ENCODE measurements at places on chromosomes 2 and 18.

DNA sequence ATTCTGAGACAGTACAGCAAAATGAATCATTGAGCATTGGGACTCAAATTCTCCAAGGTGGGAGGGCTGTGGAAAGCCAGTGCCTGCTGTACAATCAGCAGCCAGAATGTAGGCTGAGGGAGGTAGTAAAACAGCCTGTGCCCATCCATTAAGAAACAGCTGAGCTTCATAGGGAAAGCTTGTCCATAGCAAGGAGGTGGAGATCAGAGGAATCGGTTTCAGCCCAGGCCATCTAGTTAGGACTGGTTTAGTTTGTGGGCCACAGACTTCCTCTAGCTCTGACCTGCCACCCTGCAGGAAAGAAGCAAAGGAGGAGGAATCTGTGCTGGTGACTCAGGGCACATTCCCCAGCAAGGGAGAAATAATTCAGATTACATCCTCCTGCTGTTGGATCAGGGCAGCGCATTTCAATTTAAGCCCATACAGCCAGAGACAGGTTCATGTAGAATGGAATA is 333.4 kb downstream of the SETBP1 start:
- no peak for DNase-seq
- H3K27me3 ChIP-seq = no peaks in the 10 kb centered on the region
- H3K36me3 ChIP-seq = no peaks in the 10 kb centered on the region
- H3K27ac ChIP-seq = no peak overlapping the region

DNA sequence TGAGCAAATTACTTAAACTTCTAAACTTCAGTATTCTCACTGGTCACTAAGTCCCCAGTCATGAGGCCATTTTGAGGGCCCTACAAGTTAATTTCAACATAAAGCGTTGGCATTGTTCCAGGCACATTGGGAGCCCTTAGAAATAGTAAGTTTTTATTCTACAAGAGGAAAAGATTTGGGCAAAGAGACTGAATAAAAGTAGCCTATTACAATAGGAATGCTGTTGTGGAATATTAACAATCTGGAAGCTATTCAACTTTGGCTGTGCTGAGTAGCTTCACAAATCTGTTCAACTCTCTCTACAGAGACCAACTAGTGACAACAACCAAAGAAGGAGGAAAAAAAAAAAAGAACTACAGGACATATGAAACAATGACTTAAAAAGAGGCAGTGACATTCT is 1287.5 kb upstream of the NXPH2 start:
- H3K36me3 ChIP-seq = no peaks in the 10 kb centered on the region
- no peak for DNase-seq
- H3K4me1 ChIP-seq = no peaks in the 10 kb centered on the region

DNA sequence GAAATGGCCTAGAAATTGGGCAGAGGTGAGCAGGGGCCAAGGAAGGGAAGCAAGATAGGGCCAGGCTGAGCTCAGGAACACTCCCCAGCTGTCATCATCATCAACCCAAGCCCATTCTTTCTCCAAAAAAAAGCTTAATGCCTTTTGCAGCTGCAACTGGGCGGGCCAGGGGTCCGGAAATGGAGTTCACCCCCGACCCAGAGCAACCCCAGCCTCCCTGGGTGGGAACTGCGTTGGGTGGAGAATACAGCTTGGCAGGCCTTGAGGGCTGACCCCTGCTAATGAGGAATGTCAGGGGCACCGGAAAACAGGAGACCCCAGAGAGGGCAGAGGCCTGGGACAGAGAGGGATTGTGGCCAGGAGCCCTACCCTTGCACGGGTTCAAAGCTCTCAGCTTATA is 64.8 kb downstream of the TNS1 start:
- no peak overlapping the region for H3K27ac ChIP-seq
- DNase-seq = no peak
- peaks cover 4% of the 10 kb centered on the region for H3K27me3 ChIP-seq

DNA sequence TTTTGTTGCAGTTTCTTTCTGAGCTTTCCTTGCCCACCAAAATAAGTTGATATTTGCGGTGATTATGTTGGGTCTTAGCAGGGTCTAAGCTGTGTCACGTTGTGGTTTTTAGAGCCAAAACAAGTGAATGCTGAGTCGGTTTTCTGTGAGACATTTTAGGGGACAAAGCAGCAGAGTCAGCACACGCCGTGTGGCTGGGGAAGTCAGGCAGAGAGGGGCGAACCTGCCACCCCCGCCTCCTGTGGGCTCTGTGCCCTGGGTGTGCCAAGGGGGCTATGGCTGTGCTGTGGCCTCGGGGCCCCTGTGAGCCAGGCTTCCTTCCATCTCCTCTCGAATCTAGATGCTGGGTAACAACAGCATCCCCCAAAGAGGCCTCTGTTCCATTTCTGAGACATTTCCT is 30.8 kb upstream of the TMEM87B start:
- H3K27ac ChIP-seq = no peak overlapping the region
- no peaks in the 10 kb centered on the region for H3K4me1 ChIP-seq
- H3K4me3 ChIP-seq = no peak overlapping the region
- DNase-seq = no peak
- peaks cover 12% of the 10 kb centered on the region for H3K27me3 ChIP-seq

- H3K4me1 ChIP-seq = no peaks in the 10 kb centered on the region
- no peaks in the 10 kb centered on the region for H3K36me3 ChIP-seq
- DNase-seq = no peak
Measured at GRCh38 chr2:194385376-194385775, 1271.7 kb upstream of the SLC39A10 start.

GRCh38 chr2:101329026-101329425 is 20.5 kb upstream of the RNF149 start:
- H3K27me3 ChIP-seq = no peaks in the 10 kb centered on the region
- H3K27ac ChIP-seq = peak overlapping the region; percentile 16
- no peak for DNase-seq
- H3K36me3 ChIP-seq = no peaks in the 10 kb centered on the region
- peaks cover 21% of the 10 kb centered on the region for H3K4me1 ChIP-seq
- no peak overlapping the region for H3K4me3 ChIP-seq

GRCh38 chr2:175571078-175571653 is 389.7 kb upstream of the ATP5MC3 start:
- no peak overlapping the region for H3K4me3 ChIP-seq
- no peak overlapping the region for H3K27ac ChIP-seq
- H3K27me3 ChIP-seq = peaks cover 2% of the 10 kb centered on the region

- no peak for DNase-seq
- H3K27me3 ChIP-seq = no peaks in the 10 kb centered on the region
- H3K27ac ChIP-seq = no peak overlapping the region
- no peaks in the 10 kb centered on the region for H3K36me3 ChIP-seq
Measured at GRCh38 chr2:76288146-76288545, 577.4 kb upstream of the GCFC2 start.

DNA sequence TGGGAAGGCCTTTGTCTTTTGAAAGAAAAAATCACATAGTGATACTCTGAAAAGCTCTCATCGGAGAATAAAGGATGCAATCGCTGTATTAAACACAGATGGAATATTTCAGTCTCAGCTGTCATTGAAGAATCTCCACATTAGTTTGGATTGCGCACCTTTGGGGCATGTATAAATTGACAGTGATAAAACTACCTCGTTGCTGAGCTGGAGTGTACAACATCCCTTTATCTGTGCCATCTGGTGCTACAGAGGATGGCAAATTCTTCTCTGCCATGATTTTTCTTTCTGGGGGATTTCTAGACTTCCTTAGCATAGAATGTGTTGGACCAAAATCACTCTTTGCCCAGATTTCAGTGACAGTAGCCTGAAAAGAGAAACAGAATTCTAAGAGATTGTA is 185.3 kb downstream of the PARD3B start:
- DNase-seq = no peak
- no peak overlapping the region for H3K4me3 ChIP-seq
- H3K36me3 ChIP-seq = no peaks in the 10 kb centered on the region
- no peak overlapping the region for H3K27ac ChIP-seq
- H3K27me3 ChIP-seq = peaks cover 7% of the 10 kb centered on the region

- DNase-seq = no peak
- H3K36me3 ChIP-seq = no peaks in the 10 kb centered on the region
- no peak overlapping the region for H3K27ac ChIP-seq
- no peaks in the 10 kb centered on the region for H3K4me1 ChIP-seq
Measured at GRCh38 chr2:225740086-225740485, 340.6 kb downstream of the NYAP2 start.

GRCh38 chr2:109545828-109546713 is 67.7 kb downstream of the SEPTIN10 start:
- no peak overlapping the region for H3K4me3 ChIP-seq
- H3K27ac ChIP-seq = no peak overlapping the region
- H3K27me3 ChIP-seq = peaks cover 17% of the 10 kb centered on the region
- peak; percentile 19 for DNase-seq

DNA sequence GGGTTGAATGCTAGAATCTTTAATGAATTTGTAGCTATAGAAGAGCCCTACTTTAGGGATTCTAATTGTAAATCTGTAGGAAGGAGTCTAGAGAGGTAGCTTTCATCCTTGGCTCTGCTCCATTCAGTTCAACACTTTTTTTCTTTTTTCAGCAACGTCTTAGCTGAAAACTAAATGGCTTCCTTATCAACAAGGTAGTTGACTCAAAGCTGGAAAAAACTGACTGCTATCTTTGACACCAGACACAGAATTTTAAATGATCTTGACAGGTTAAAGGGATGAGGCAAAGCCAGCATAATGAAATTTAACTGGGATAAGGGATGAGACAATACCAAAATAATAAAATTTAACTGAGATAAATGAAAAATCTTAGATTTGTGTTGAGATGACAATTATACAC is 54.9 kb downstream of the TMEFF2 start:
- no peaks in the 10 kb centered on the region for H3K36me3 ChIP-seq
- no peak for DNase-seq
- H3K4me3 ChIP-seq = no peak overlapping the region
- H3K4me1 ChIP-seq = no peaks in the 10 kb centered on the region
- H3K27ac ChIP-seq = no peak overlapping the region
- peaks cover 5% of the 10 kb centered on the region for H3K27me3 ChIP-seq

DNA sequence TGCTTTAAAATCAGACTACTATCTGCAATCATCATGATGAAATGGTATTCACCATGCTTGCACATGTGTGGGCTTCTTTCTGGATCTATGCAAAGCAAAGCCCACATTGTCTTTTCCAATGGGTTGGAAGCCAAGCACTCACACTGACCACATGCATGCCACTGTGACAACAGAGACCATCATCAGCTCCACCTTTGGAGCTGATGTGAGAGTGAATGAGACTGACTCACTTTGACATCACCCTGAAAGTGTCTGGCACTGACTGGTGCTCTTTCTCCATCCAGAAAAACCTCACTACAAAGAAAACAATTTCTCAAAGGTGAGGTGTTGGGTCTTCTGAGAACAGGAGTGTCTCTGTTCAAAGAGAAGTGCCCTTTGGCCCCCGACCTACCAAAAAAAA is 4.7 kb downstream of the MYO5B start:
- H3K4me3 ChIP-seq = no peak overlapping the region
- peaks cover 7% of the 10 kb centered on the region for H3K4me1 ChIP-seq
- no peak for DNase-seq
- no peaks in the 10 kb centered on the region for H3K36me3 ChIP-seq
- H3K27me3 ChIP-seq = peaks cover 48% of the 10 kb centered on the region

GRCh38 chr2:103809941-103810441 is 1043.9 kb upstream of the POU3F3 start:
- H3K4me1 ChIP-seq = no peaks in the 10 kb centered on the region
- no peaks in the 10 kb centered on the region for H3K36me3 ChIP-seq
- no peak overlapping the region for H3K27ac ChIP-seq
- no peak for DNase-seq
- H3K27me3 ChIP-seq = no peaks in the 10 kb centered on the region

DNA sequence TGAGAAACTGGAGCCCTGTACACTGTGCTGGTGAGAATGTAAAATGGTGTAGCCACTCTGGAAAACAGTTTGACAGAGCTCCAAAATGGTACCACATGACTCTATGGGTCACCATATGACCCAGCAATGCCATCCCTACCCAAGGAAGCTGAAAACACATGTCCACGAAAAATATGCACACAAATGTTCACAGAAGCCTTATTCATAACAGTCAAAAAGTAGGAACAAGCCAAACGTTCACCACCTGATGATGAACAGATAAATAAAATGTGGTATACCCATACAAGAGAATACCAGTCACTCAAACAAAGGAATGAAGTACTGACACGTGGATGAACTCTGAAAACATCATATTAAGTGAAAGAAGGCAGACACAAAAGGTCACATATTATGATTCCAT is 4.6 kb downstream of the AFG3L2 start:
- peaks cover 38% of the 10 kb centered on the region for H3K36me3 ChIP-seq
- H3K27me3 ChIP-seq = no peaks in the 10 kb centered on the region
- H3K4me3 ChIP-seq = no peak overlapping the region
- H3K27ac ChIP-seq = peak overlapping the region; percentile 2
- H3K4me1 ChIP-seq = peaks cover 39% of the 10 kb centered on the region

DNA sequence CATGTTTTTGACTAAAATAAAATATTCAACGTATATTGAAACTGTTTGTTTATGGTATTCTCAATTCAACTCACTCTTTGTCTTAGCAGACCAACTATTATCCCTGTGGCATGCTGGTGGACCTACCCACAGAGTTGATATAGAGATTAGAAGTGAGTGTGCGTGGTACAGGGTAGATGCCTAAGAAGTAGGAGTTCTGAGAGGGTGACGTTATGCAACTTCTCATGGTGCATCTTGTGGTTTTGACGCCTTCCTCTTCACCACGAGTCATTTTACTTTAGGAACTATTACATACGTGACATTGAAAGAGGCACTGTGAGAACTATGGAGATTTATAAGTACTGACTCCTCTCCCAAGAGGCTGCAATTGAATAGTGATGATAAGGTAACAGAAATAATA is 26.6 kb upstream of the NAPG start:
- H3K4me1 ChIP-seq = peaks cover 11% of the 10 kb centered on the region
- no peak overlapping the region for H3K4me3 ChIP-seq
- no peak for DNase-seq

DNA sequence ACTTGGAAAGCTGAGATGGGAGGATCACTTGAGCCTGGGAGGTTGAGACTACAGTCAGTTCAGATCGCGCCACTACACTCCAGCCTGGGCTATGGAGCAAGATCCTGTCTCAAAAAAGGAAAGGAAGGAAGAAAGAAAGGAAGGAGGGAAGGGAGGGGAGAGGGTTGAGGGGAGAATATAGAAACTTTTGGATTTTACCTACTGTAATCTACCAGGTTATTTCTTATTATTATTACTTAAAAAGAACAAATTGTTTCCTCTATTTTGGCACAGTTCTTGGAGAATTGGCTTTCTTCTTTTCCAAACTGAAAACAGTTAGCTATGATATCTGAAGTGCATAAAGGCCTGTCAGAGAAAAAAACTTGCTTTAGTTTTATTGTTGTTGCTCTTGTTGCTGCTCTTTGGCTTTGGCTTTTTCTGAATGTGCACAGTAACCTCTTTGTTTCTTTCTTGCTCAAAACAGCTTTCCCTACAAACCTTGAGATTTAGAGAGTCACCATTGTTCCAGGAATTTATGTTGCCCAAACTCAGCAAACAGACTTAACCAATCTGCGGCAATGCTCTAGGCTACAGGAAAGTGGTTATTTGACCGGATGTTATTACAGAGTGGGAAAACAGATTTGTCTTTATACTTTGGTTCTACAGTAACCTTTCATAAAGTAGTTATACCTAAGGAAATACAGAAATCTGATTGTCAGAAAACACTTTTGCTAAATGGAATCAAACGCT is 214.9 kb downstream of the XIRP2 start:
- DNase-seq = no peak
- H3K4me3 ChIP-seq = no peak overlapping the region
- no peaks in the 10 kb centered on the region for H3K27me3 ChIP-seq
- no peaks in the 10 kb centered on the region for H3K4me1 ChIP-seq
- no peaks in the 10 kb centered on the region for H3K36me3 ChIP-seq
